ENCODE measurements at places on chromosomes 12 and 14.

GRCh38 chr12:94191023-94191422, 42.6 kb downstream of the PLXNC1 start:
- DNase-seq = no peak

GRCh38 chr14:62084020-62084419, 321.8 kb downstream of the SNAPC1 start:
- DNase-seq = no peak

DNA sequence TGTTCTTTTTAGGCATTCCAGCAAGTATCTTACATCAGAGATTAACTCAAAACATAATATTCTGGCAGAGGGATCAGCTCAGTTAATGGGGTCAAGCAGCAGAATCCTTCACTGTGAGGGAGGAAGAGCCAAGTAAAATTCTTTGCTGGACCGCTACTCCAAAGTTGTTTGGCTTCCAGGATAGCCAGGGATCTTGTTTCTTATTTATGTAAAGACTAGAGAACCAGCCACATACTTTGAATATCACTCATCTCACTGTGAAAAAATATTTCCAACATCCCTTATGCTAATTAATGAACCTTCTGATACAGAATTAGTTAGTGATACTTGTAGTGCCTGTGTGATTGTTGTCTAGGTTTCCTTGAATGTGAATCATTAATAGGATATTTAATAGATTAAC, 94.2 kb downstream of the PLEKHA5 start:
- DNase-seq = no peak

- no peak for DNase-seq
Observed at GRCh38 chr12:120100630-120101029, 15.9 kb downstream of the RAB35 start.

- no peak for DNase-seq
Observed at GRCh38 chr14:104806625-104807465, 5.9 kb downstream of the ZBTB42 start.

DNA sequence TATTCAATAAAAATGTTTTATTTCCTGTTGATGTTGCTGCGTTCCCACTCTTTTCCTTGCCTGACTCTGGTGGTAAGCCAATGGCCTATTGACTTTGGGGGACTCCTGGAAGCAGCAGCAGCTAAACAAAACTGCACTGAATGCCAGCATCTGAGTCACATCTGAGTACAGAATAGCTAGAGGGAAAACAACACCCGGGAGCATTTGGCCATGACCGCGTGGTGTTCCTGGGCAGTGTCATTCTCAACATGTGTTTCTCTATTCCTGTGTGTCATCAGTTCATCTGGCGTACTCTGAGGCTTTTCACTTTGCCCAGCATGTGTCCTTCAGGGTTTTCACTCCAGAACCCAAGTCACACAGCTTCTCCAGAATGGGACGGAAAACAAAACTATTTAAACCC, 238.8 kb downstream of the PAWR start:
- no peak for DNase-seq

- no peak for DNase-seq
Observed at GRCh38 chr12:6849976-6850560, 1.0 kb downstream of the CDCA3 start.

DNA sequence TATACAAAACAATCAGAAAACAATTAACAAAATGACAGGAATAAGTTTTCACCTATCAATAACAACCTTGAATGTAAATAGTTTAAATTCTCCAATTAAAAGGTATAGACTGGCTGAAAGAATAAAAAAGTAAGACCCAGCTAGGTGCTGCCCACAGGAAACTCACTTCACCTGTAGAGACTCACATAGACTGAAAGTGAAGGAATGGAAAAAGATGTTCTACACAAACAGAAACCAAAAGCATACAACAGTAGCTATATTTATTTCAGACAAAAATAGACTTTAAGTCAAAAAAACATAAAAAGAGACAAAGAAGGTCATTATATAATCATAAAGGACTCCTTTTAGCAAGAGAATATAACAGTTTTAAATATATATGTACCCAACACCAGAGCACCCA, 152.4 kb upstream of the PWP1 start:
- DNase-seq = no peak

DNA sequence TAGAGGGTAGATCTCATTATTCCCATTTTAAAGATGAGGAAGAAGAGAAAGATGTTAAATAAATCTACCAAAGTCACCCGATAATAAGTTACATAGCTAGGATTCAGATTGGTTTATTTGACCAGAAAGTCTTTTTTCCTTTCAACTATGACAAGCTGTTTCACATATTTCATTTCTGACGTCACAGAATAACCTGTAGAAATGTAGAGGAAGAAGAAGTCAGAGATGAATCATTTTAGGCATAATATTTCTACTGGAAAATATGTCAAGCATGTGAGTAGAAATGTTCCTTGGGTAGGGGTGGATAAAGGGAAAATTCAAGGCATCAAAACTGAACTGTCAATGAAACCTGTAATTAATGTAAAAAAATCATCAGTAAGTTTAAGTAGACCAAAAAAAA, 107.0 kb downstream of the MGST1 start:
- no peak for DNase-seq

- no peak for DNase-seq
Observed at GRCh38 chr12:54719691-54720090, 71.5 kb upstream of the DCD start.

- no peak for DNase-seq
Observed at GRCh38 chr12:68771223-68771925, 25.4 kb downstream of the SLC35E3 start.

DNA sequence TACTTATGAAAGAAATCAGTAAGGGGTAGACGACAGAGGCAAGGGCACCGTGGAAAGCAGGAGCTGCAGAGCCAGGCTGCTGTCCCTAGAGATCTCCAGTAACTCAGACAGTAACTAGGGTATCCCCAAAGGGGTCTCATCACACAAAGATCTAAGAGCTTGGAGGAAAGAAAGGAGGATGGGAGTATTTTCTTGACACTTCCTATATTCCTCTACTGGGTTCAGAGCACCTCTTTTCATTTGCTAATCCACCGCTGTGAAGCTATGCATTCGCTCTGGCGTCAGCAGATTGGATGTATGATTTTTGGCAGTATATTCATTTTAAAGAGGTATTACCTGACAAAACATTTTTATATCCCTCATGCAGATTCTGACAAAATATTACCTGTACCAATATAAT, 12.6 kb downstream of the USP44 start:
- no peak for DNase-seq

- no peak for DNase-seq
Observed at GRCh38 chr14:49933128-49933527, 40.2 kb downstream of the ARF6 start.

- DNase-seq = no peak
Observed at GRCh38 chr14:93023039-93023438, 92.7 kb downstream of the ITPK1 start.

DNA sequence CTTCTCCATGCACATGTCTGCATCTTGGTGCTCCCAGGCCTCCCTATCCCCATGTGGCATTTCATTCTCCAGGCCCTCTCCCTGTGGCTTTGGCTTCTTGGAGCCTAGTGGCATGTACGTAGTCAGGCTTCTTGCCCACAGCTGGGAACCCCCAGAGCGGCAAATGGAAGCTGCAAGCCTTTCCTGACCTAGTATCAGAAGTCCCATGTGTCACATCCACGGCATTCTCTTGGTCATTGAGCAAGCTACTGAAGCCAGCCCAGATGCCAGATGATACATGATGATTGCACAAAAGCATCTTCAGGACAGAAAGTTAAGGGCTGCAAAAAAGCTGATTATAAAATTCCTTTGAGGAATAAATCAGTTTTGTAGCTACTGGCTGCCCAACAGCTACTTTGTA, 154.9 kb downstream of the PELI2 start:
- DNase-seq = no peak

DNA sequence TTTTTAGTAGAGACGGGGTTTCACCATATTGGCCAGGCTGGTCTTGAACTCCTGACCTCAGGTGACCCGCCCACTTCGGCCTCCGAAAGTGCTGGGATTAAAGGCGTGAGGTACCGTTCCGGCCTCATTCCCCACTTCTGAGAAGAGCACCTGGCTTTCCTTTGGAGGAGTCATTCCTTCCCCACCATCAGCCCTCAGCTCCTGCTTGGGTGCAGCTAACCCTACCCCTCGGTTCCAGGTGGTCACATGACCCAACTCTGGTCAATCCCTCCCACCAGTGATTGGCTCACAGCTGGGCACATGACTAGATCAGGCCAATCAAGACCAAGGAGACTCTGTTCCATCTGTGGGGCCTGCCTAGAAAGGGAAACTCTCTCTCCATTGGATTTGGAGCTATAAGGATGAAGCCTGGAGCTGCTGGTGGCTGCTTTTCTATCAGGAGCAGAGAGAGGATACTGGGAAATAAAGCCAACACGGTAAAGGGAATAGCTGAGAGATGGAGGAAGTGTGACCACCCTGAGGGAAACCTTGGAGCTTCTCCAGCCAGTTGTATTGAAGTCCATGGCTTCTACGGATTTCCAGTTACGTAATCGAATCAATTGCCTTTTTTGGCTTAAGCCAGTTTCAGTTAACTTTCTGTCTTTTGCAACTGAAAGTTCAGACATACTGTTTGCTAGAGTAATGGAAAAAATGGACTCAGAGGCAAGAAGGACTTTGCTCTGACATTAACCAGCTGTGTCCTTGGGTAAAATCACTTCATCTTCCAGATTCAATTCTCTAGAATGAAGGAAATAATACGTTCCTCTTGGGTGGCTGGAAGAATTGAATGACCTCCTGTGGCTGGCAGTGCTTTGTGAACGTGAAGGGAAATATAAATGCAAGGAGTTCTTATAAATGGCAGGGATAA, 19.7 kb upstream of the IFT81 start:
- DNase-seq = no peak

DNA sequence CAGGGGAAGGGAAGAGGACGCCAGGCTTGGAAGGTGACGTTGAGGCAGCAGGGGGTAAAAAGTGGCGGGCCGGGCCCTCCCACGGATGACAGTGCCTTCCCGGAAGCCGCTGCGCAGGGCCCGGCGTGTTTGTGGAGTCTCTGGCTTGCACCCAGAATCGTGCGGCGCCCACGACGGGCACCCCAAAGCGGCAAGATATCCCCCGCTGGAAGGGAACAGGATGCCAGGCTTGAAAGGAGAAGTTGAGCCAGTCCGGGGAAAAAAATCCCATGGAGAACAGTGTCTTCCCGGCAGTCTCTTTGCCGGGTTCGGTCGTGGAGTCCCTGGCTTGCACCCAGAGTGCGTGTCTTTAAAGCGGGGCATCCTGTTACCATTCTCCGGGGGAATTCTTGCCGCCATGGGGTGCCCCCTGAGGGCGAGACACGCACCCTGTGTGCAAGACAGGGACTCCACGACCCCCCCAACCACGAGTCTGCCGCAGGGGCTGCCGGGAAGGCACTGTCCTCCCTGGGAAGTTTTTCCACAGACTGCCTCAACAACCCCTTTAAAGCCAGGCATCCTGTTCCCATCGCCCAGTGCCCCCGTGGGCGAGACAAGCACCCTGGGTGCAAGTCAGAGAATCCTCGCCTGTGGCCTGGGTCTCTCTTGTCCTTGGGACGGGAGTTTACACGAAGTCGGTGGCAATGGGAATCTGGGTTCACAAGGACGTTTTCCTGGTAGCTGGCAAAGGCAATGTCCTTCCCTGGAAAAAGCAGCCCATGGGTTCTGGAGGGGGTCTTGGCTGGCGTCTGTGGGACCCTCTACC, 156.1 kb upstream of the ALG10B start:
- DNase-seq = no peak

DNA sequence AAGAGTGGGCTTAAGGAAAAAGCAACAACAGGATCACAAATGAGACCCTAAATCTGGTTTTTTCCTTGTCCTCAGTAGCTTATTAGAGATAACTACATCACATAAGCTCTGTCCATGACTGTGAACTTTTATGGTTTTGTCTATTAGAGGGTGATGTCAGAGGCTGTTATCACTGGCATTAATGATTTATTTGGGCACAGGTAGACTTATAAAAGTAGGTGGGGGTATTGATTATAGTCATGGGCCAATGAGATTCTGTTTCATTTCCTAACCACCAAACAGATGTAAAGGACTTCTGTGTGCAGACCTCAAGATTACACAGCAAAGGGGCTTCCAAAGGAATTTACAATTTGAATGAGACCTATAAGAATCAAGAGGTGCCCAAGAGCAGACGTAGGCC, 316.4 kb downstream of the NRXN3 start:
- no peak for DNase-seq

- no peak for DNase-seq
Observed at GRCh38 chr12:92277795-92278194, 132.1 kb upstream of the BTG1 start.

GRCh38 chr12:14256555-14257169, 108.8 kb upstream of the ATF7IP start:
- no peak for DNase-seq

DNA sequence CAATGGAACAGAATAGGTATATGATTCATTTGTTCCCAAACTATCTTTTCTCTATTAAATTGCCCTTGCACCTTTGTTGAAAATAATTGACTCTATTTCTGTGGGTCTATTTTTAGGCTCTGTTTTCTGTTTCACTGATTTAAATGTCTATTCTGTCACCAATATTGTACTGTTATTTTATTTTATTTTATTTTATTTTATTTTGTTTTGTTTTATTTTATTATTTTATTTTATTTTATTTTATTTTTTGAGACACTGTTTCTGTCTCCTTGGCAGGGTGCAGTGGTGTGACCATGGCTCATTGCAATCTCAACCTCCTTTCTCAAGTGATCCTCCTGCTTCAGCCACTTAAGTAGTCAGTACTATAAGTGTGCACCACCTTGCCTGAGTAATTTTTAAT, 34.9 kb downstream of the OR4N2 start:
- no peak for DNase-seq

- no peak for DNase-seq
Observed at GRCh38 chr12:98399532-98399931, 115.9 kb upstream of the TMPO start.

GRCh38 chr12:23628806-23629205, 320.7 kb downstream of the SOX5 start:
- no peak for DNase-seq

DNA sequence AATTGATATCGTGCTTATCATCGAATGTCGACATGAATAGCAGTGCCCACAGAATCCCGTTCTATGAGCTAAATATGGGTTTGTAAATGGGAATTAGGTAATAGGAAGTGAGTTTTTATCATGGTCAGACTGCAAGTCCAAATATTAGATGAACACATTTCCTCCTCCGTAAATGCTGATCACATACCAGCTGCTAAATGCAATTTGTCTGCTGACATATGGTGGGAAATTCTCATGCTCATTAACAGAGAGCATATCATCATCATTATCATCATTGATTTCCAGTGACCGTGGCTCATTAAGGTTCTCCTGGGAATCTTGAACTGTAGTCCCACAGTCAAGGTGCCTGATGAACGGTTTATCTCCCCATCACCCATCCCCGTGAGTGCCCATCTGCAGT, 998.8 kb upstream of the TMEM132C start:
- DNase-seq = no peak

GRCh38 chr14:91284791-91285548, 40.5 kb upstream of the GPR68 start:
- DNase-seq = no peak

DNA sequence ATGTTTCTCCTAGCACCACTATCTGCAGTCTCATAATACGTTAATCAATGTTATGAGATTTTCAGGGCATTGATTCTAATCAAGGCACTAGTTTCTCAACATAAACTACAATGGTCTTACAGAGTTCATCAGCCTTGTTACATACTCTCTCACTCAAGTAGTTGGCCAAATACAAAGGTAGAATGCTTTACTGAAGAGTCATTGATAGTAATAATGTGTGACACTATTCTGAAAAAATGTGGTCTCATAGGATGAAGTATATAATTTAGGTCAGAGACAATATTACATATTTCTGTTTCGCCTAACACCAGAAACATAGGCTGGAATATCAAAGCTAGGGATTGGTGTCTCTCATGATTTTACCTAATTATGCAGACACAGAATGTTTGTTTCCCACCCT, 35.2 kb upstream of the MDGA2 start:
- DNase-seq = no peak
